ENCODE measurements at places on chromosomes 5 and 9.

GRCh38 chr5:88886252-88886651 lies 3.3 kb upstream of the MEF2C start:
- no peak for DNase-seq

DNA sequence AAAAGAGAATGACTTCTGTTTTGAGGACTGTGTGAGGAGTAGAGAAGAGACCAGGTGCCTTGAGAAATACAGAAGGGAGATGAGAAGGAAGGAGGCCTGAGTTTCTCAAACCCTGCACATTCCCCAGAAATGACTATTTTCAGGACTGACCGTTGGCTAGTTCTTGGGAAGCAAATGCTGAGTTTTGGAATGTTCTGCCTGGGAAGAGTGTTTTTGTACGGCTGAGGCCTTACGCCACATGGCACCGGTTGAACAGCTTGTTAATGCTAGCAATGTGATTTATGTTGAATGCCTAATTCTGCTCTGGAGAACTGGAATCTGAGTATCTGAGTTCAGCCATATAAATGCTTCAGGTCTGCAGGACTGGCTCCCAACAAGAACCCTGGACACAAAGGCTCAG lies 152.7 kb upstream of the ADAMTS16 start:
- no peak for DNase-seq

DNA sequence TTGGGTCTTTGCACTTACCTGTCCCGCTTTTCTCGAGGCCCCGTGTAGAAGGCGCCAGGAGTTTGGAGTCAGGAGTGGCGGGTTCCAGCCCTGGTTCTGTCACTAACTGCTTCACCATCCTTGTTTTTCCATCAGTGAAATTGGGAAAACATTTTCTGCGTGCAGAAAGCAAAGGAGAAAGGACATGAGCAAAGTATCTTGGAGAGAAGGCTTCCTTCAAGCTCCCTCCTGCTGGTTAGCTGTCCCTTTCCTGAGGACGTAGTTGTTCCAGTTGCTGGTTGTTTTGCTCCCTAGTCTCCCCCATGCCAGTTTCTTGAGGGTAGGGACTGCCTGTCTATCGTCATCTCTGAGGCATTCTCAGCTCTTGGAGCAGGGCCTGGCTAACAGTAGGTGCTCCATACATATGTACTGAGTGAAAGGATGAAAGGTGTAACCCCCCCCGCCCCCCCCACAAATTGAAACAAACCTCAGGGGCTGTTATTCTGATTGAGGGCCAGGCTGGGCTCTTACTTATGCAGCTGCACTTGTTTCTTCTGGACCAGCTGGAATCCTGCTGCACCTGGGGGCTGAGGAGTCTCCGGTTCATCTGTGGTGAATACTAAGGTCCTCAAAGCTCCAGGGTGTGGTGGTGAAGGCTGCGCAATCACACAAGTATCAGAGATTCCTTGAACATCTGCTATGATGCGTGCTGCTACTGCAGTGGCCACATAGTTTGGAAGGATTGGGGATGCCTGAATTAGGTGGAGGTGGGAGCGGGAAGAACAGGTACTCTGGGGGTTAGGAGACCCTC lies 1.0 kb downstream of the SMIM3 start:
- DNase-seq: no peak

GRCh38 chr5:54570916-54571315 lies 53.4 kb downstream of the SNX18 start:
- DNase-seq: no peak

DNA sequence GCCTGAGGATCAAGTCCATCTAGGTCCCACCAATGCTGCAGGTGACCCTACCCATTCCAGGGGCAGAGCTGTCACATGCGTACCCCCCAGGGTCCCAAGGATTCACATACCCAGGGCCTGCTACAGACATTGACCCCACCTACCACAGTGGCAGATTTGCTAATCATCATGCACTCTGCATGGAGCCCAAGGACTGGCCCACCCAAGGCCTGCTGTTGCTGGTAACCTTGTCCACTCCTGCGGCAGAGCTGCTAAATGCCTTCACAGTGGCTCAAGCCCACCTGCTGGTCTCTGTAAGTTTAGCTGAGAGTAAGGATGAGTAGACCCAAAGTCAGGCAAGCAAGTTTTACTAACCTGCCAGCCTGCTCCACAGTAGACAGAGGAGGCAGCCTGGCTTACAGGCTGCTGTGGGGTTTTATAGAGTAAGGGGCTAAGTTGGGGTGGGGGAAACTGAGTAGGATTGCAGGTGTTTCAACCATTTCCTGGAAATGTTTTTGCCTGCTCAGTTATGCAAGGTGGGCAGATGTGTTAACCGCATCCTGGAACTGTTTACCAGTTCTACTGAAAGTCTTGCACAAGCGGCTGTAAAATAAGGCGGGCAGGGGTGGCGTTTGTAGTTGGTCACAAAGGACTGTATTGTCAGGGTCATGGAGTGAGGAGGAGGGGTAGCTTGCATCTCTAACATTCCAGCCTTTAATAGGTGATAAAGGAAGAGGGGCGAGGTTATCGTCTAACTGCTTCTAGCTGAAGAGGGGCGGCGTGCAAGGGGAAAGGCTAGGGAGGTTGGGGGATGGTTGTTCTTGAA lies 2163.5 kb upstream of the WWC1 start:
- DNase-seq: no peak

DNA sequence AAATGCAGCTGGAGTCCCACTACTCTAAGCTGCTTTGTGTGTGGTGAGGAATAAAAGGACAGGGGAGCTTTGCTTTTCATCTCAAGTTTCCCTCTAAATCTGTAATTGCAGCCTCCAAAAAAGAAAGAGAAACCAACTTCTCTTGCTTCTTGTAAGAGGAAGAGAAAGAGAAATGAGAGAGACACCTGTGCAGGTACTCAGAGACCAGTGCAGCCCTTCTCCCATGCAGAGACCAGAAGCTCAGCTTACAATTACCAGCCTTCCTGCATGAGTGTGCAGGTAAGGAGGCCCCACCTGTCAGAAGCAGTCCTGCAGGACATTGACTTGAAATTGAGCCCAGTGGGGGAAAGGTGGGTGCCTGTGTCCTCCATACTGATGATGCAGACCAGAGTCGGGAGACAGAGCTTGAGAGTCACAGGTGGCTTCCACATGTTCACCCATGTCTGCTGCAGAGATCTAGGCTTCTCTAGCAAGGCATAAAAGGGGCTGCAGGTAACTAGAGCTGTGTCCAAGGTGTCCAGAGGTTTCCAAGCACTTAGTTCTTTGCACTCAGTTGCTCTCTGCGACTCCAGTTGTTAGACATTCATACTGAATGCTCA lies 15.3 kb upstream of the MED10 start:
- DNase-seq: no peak

GRCh38 chr5:154722936-154723335 lies 32.2 kb upstream of the LARP1 start:
- no peak for DNase-seq

DNA sequence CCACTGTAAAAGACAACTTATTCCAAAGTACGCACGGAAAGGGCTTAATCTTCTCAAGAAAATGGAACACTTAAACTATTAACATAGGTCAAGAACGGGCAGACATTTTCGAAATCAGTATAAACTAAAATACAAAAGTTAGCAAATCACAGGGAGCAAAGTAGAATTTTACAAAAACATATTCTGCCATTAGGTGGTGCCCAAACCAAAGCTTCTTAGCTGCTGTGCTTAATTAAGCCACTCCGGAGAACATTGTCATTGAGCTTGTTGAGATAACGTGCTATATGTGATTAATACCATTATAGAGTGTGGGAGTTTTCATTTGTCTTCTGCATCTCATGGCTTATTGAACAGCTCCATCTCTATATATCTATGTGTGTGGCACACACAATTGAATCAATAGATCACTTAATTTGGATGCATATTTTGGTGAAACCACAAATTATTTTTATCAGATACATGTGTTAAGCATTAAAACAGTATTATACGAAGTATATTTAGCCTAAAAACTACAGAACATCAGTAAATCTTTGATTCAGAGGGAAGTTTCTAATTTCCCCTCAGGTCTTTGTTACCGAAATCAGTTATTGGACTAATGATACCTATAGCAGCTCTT lies 23.4 kb downstream of the UBLCP1 start:
- DNase-seq: no peak

DNA sequence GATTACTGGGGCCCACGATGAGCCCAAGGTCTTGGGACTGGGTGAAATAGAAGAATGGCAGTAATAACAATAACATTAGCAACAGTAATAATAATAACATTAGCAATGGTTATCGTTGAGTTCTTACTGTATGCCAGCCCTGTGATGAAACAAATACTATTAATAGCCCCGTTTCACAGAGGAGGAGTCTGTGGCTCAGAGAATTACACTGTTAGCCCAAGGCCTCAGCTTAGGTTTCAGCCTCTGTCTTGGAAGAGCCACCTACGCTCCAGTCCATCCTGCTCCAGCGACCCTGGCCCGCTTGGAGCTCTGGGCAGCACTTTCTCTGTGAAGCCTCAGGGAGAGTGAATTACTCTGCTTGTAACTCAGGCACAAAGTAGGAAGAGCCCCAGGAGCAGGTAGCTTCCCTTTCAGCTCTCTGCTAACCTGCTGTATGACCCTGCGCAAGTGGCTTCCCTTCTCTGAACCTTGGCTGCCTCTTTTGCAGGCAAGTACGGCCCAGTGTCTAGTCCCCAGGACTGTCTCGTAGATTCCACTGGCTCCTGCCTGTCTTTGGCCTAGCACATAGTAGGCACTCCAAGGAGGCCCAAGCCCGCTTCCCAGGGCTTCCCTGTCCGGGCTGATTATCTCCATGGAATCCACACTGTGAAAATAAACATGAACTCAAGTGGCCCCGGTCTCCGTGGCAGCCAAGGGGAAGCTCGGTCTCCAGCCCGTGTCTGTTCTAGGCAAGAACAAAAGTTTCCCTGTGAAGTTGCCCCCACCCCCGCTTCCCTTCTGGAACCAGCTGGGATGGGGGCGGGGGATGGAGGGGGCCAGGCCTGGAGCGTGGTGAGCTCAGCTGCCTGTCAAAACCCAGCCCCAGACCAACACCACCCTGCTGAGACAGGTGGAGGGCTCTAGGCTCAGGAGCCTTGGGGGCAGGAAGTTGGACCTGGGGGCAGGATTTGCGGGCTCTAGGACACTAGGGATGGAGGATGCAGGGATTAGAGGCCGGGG lies 26.2 kb upstream of the LMX1B start:
- peak; percentile 29 for DNase-seq

DNA sequence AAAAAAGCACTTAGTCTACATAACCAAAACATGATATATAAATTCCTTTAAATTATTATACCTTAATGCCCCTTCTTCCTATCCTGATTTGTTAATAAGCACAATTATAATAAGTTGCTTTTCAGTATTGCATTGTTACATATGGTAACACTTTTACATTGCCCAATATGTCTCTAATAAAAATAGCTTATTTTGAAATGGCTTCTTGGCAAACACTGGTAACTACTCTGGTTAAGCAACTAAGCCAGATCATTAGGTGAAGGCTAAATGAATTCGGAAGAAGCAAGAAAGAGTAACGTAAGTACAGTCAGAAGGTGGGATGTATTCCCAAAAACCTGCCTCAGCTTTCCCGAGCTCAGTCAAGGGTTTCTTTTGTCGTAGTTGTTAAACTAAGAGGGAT lies 85.3 kb downstream of the TTC39B start:
- DNase-seq: no peak

GRCh38 chr9:128011071-128011817 lies 30.5 kb upstream of the EEIG1 start:
- no peak for DNase-seq

DNA sequence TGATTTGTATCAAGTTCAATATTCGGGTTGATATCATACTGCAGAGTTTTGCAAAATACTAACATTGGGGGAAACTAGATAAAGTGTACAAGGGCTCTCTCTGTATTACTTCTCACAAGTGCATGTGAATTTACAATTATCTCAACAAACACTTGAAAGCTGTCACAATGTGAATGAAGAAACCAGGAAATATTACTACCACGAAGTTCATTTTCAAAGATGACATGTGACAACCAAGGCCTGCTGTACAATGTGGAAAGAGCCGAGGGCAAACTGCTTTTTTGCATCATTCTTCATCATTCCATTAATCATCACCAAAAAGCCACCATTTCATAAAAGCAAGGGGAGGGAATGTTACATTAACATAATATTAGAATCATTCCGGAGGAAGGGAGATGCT lies 310.0 kb downstream of the GLIS3 start:
- no peak for DNase-seq

DNA sequence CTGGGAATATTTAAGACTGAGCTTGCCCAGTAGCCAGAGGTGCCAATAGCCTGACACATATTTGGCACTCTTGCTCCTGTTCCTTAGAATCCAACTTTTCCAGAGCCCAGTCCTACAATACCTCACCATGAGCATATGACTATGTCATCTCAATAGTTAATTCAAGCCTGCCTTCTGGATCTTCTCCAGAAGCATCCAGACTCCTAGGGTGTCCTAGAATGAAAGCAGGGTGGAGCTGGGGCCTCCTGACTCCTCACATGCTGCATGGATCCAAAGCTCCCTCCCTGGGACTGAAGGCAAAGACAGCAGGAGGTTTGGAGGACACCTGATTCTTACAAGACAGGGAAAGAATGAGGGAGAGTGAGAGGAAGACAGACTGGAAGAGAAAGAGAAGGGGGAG lies 37.9 kb downstream of the SH3TC2 start:
- DNase-seq: no peak

GRCh38 chr5:176583076-176583475 lies 26.9 kb downstream of the GPRIN1 start:
- DNase-seq: no peak

Data from brain microvascular endothelial cell (primary cell).